ENCODE measurements at places on chromosomes 13 and 19.

GRCh38 chr19:34096020-34096915, 76.0 kb upstream of the LSM14A start:
- DNase-seq = peak; percentile 59

DNA sequence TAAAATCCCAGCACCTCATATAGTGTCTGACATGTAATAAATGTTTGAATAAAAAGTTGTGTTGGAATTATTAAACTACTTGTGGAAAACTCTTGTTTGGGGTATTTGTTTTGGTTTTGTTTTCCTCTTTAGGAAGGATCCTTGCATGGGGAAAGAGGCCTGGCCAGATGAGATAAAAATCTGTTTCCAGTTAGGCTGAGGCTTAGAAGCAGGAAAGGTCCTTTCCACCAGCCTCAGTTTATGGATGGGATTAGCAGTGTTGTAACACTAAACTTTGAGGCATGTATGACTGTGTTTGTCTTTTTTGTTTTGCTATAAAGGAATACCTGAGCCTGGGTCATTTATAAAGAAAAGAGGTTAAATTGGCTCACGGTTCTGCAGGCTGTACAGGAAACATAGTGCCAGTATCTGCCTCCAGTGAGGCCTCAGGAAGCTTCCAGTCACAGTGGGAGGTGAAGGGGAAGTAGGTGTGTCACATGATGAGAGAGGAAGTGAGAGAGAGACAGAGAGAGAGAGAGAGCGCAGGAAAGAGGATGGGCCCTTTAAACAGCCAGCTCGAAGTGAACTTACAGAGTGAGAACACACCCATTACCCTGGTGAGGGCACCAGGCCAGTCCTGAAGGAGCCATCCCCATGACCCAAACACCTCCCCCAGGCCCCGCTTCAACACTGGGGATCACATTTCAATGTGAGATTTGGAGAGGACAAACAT, 21.6 kb downstream of the SPATA13 start:
- no peak for DNase-seq

- peak; percentile 65 for DNase-seq
These were observed 2676.6 kb downstream of the PCDH9 start for GRCh38 chr13:64553411-64554129.

DNA sequence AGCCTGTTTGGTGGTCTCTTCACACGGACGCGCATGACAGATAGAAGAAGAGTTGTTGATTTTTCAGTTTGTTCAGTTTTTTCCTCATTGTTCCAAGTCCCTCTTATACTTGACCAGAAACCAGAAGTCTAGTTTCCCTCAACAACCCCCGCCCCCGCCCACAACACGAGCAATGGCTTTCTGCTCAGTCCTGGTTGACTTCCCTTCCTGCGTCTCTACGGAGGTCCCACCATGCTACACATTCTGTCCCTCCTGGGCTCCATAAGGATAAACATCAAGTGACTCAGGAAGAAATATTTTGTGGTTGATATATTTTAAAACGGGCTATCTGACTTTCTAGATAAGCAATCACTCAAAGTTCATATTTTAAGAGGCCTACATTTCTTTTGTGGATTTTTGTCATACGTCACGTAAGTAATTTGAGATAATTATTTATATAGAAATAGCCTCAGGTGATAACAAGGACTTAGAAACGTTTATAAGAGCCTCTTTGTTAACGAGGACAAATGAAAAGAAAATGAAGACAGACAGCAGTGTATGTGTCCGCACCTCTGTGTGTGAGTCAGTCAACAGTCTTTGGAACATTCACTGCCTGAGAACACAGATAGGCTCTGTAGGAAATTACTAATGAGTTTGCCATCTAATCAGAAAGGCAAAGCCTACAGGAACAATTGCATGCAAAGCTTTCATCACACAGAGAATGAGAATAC, 214.4 kb downstream of the RAP2A start:
- DNase-seq = peak; percentile 89

- peak; percentile 5 for DNase-seq
These were observed 16.2 kb downstream of the MCF2L start for GRCh38 chr13:112984954-112985802.

DNA sequence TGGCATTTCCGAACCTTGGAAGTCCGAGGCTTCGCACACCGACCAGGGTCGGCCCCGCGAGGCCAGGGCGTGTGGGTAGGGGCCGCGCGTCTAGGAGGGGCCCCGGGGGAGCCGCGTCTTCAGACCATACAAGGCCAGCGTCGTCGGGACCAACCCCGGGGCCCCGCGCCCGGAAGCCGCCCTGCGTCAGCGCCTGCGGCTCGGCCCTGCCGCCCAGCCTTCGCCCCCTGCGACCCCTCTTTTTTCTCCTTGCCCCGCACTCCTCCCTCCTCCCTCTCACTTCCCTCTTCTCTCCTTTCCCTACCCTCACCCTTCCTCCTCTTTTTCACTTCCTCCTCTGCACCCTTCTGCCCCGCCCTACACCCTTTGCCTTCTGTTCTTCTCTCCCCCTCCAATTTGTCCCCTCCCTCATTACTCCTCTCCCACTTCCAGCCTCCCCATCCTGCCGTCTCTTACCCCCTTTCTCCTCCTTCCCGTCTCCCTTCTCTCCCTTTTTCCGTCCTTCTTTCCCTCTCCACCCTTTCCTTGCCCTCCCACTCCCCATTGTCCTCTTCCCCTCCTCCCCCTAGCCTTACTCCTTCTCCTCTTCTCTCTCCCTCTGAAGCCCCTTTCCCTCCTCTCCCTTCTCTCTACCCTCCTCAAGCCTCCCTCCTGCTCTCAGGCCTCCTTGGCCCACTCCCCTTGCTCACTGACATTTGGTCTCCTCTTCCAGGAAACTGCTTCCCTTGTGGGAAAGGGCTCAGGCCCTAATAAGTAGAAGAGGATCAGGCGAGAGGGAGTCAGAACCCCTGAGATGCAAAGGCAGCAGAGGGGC, 2.2 kb upstream of the PLEKHG2 start:
- DNase-seq = peak; percentile 45

GRCh38 chr19:21321996-21322395, 7.2 kb downstream of the ZNF708 start:
- DNase-seq = no peak

- no peak for DNase-seq
These were observed 34.1 kb downstream of the NLRP12 start for GRCh38 chr19:53789708-53790678.

GRCh38 chr13:93951951-93952350, 527.5 kb downstream of the DCT start:
- no peak for DNase-seq

DNA sequence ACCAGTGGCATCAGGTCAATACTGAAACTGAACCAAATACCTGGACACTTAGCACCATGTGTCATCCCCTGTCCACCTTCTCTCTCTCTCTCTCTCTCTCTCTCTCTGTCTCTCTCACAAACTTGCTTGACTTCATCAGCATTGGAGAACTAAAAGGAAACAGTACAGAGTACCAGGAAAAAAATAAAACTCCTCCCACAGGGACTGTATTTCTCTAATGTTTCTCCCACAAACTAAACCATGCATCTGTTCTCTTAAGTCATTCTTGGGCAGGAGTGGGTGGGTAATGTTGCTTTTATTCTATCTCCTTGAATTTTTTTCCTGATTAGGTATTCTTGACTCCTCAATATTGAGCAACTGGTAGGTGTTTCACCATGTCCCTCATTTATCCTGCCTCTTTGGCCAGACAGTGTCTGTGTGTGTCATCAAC, 112.9 kb upstream of the CACNA1A start:
- peak; percentile 75 for DNase-seq

- peak; percentile 98 for DNase-seq
These were observed 153.1 kb downstream of the RGCC start for GRCh38 chr13:41610404-41610803.

GRCh38 chr13:110023729-110024644, 237.6 kb upstream of the IRS2 start:
- no peak for DNase-seq

- peak; percentile 35 for DNase-seq
These were observed 9.8 kb upstream of the ZNF627 start for GRCh38 chr19:11587302-11587974.

DNA sequence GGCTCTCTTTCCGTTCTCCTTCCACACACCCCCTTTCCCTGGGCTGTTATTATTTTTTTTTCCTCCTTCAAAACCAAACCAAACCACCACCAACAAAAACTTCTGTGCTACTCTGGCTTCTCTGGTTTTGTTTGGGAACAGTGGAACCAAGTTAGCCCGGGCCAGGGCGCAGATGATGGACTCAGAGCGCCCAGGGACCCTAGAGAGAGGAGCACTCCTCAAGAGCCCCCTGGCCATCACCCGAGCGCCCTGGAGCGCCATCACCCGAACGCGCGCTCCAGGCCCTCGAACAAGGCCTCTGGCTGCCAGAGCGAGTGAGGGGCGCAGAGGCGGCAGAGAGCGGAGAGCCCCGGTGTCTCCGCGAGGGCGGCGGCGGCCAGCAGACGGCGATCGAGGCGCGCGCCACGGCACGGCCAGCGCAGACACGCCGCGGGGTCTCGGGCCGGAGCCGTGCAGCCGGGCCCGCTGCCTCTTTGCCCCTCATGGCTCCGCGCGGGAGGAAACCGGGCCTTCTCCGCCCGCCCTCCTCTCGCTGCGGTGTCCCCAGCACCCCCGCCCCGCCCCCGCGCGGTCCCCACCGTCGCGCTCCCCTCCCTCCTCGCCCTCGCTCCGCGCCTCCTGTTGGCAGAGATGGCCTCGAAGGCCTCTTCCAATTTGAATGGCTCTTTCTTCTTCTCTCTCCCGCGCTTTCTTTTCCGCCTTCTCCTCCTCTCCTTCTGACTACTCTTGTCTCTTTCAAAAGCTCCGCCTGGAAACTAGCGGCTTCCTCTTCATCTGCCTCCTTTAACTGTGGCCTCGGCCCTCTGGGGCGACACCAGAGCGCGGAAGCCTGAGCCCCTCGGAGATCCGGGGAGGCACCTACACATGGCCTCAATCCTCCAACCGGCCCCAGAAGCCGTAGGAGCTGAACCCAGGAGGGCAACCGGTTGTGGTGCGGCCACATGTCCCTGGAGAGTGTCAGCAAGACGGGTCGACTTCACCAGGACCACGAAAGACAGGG, 4.1 kb upstream of the SOX1 start:
- no peak for DNase-seq

- DNase-seq = no peak
These were observed 242.0 kb upstream of the TSHZ3 start for GRCh38 chr19:31591258-31591657.

DNA sequence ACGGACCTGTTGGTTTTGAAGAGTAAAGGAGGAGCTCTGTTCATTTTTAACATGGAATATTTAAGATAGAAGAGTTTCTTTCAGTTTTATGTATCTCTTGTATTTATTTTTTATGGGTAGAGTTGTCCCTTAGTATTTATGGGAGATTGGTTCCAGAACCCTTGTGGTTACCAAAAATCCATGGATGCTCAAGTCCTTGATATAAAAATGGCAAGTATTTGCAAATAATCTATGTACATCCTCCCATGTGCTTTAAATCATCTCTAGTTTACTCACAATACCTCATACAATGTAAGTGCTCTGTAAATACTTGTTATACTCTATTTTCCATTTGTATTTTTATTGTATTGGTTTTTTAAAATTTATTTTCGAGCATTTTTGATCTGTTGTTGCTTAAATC, 63.1 kb downstream of the TM9SF2 start:
- no peak for DNase-seq
